ENCODE measurements at places on chromosomes 6 and 20. TPM values are rescaled to one million over a fixed set of nuclear protein-coding genes. Genes with fewer than 3 reads are reported as not detected.

DNA sequence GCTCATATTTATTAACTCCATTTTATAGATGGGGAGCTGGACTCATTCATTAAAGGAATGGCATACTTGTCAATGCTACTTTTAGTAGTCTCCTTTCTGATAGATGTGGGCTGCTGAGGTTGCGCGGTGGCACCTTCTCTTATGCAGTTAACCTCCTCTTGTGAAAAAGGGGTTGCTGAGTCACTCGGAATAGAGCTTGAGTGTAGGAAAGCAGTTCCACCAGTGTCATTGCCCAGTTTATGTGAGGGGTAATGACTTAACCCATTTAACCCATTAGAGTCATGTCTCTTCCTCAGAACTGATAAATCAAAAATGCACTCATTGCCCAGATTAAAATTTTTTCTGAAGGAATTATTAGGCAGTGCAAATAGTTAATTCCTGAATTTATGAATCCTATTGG is 6.3 kb downstream of the MAPK14 start:
- no peak for DNase-seq

SLC22A2 gene
- not detected for total RNA-seq

- DNase-seq = no peak
Measured at GRCh38 chr6:106448000-106448426, 87.5 kb downstream of the CRYBG1 start.

DNA sequence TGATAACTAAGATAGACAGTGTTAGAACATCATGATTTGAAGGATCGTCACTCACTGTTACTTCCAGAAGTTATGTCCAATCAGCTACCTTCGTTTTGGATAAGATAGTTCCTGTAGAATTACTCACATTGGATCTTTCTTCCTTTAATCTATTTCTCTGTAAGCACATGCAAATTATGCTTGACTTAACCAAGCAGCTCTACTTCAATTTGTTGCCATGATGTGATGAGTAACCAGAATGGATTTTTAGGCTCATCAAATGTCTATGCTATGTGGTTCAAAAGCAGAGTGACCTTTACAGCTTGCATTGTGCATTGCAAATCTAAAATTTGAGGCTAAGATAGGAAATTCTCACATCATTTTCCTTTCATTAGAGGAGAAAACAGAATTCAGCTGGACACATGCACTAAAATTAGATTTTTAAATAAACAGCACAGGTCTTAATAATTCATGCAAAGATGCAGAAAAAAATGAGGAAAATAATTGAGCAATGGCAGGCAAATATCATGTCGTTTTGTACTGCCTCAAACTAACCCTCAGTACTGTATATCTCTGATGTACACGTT is 76.7 kb upstream of the ZFP64 start:
- DNase-seq = no peak

GRCh38 chr6:6856538-6857523 is 250.9 kb upstream of the RREB1 start:
- no peak for DNase-seq

DNA sequence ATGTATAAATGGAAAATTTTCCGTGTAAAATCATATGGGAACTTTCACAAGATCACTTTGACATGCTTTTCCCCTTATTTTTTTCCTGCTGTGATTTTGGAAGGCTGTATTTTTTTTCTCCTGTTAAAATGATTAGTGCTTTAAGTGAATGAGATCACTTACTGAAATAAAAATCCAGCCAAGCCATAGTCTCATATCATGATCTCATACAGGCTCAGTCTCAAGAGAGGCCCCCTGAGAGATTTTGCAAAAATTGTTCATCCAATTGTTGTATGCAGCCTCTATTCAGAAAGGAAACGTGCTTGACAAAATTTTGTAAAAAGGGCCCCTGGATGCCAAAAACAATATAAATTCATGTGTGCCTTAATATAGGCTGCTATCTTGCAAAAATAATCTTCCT is 528.2 kb downstream of the HDGFL1 start:
- DNase-seq = no peak

AIF1 gene
- total RNA-seq = not detected

Measured in endothelial cell of umbilical vein (primary cell).